ENCODE measurements at places on chromosomes 5 and 9.

- no peak for DNase-seq
Measured at GRCh38 chr5:61280205-61280604, 51.9 kb upstream of the ZSWIM6 start.

GRCh38 chr5:4928409-4928808 is 211.7 kb upstream of the ADAMTS16 start:
- no peak for DNase-seq

GRCh38 chr9:132094314-132094791 is 14.7 kb upstream of the MED27 start:
- DNase-seq, result no peak

- DNase-seq, result no peak
Measured at GRCh38 chr5:110807169-110807568, 68.4 kb downstream of the SLC25A46 start.

GRCh38 chr5:179610109-179610902 is 13.2 kb downstream of the HNRNPH1 start:
- no peak for DNase-seq

GRCh38 chr5:132943362-132944022 is 19.9 kb downstream of the AFF4 start:
- no peak for DNase-seq

DNA sequence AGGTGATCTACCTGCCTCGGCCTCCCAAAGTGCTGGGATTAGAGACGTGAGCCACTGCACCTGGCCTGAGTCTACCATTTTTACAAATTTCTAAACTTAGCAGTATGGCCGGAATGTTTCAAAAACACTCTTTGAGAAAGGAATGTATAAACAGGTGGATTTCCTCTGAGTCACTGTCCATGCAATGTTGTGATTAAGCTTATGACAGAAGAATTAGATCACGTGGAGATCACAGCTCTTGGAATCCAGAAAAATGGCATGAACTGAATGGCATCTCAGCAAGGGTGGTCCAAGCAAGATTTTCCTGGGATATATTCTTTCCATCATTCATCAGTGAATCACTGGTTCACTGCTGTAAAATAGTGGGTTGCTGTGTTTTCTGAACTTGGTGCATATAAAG is 865.0 kb downstream of the PTPRD start:
- DNase-seq, result no peak

- DNase-seq, result no peak
Measured at GRCh38 chr5:156405988-156406387, 79.0 kb downstream of the SGCD start.

DNA sequence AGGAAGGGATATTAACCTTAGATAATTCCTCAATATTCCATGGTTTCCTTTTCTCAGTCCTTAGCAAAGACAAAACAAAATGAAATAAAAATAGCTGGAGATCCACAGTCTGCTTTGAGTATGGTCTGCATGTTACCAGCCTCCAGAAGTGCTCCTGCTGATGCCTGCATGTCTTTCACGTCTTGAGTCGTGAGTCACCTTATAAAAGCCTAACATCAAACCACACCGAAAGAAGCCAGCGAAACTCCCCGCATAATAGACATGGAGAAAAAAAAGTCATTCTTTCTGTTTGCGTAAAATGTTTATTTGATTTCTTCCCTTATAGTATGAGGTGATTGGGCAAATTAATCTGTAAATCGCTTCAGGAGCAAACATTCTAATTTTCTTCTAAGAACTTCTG is 380.5 kb downstream of the SLCO4C1 start:
- DNase-seq, result no peak

DNA sequence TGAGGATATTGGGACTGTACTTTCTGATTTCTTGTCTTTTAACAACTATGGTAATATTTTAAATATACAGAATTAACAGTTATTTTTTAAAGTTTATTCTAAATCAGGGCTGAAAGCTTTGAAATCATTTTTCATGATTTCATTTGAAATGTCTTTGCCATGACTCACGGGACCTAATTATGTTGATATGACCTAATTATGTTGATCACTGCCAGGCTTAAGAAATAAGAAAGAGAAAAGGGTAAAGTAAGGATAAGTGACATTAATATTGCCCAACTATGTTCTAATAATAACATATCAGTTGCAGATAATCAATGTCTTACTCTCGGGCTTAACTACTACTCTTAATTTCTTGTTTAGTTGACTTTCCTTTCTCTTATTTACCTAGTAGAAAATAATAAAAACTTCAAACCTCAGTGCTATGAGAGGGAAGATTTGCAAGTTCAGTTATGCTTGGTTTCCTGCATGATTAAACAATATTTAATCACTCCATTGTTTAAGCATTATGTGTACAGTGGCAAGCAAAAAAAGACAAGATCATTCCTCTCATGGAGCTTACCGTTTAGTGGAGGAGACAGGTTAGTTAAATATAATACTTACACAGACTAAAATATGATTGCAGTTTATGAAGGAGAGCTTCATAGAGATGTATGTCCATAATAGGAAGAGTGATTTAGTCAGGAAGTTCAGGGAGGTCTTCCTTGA is 67.0 kb upstream of the EIF4EBP3 start:
- DNase-seq, result no peak

DNA sequence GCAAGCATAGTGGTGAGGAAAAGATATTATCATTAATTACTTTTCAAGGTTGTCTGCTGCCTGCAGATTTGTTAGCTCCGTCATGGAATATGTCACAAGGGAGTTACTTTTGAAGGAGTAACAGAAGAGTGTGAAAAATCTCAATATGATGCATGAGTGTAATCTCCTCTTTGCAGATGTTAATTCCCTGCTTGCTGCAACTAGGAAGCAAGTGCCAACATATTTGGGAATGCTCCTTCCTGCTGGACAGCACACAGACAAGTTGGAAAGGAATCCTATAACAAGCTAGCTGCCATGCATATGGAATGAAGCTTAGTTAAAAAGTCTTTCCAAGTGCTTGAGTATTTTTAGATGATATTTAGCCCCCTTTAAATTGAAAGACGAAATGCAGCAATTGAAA is 2023.6 kb upstream of the CDH6 start:
- DNase-seq, result no peak

GRCh38 chr5:135239453-135240282 is 159.4 kb downstream of the MACROH2A1 start:
- no peak for DNase-seq

- no peak for DNase-seq
Measured at GRCh38 chr9:116465576-116466270, 221.4 kb upstream of the TRIM32 start.

DNA sequence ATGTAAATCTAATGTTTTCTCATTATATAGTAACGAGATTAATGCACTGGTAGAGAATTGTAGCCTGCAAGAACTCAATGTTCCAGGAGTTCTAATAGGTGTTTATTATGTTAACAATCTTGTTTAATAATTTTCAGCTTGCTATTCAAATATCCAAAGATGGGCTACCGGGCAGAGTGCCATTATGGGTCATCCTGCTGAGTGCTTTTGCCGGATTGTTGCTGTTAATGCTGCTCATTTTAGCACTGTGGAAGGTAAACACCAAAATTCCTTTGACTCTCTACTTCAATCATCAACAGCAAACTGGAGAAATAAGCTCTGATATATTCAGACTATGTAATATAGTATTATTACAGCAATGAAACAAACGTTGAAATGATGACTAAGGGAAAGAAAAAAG is 41.9 kb upstream of the ITGA2 start:
- DNase-seq, result no peak

GRCh38 chr9:86369810-86370209 is 15.6 kb upstream of the TUT7 start:
- DNase-seq, result no peak

DNA sequence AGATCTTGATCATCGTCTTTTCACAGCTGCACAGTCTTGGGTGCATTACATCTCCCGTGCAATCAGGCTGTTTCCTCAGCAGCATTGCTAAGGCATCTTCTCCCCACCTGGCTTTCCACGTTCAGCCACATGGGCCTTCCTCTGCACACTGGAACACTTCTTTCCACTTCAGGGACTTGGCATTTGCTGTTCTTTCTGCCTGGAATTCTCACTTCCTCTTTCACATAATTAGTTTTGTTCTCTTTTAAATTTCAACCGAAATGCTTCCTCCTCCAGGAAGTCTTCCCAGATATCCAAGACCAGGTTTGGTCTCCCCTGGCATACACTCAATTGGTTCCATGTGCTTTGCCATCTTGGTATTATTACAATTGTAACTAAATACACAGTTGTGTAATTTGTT is 43.8 kb downstream of the WHRN start:
- no peak for DNase-seq

- DNase-seq, result no peak
Measured at GRCh38 chr9:99449726-99450125, 227.6 kb downstream of the SEC61B start.

GRCh38 chr9:104506565-104506964 is 2.5 kb downstream of the OR13F1 start:
- DNase-seq, result no peak

GRCh38 chr5:7877851-7878250 is 8.9 kb downstream of the MTRR start:
- DNase-seq, result no peak

- no peak for DNase-seq
Measured at GRCh38 chr5:72394688-72395087, 74.5 kb downstream of the PTCD2 start.

GRCh38 chr9:130893341-130894101 is 3.1 kb downstream of the QRFP start:
- DNase-seq, result no peak

DNA sequence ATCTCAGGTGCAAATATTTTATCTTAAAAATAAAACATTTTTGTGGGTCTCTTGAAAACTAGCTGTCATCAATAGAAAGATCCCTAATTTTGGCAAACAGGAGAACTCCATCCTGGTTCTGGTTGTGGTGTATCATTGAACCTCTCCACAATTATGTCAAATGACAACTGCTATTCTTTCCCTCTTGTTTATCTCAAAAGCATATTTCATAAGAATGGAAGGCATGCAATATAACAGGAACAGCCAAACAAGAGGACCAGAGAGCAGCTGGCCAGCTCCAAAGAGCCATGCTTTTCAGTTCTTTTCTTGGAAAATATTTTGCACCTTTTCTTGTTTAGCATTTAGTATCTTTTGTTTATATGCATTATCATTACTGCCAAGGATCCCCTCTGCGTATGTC is 125.4 kb downstream of the ADAMTS6 start:
- DNase-seq, result no peak

GRCh38 chr9:110255463-110256379 is 586 bp downstream of the TXN start:
- peak; percentile 26 for DNase-seq

DNA sequence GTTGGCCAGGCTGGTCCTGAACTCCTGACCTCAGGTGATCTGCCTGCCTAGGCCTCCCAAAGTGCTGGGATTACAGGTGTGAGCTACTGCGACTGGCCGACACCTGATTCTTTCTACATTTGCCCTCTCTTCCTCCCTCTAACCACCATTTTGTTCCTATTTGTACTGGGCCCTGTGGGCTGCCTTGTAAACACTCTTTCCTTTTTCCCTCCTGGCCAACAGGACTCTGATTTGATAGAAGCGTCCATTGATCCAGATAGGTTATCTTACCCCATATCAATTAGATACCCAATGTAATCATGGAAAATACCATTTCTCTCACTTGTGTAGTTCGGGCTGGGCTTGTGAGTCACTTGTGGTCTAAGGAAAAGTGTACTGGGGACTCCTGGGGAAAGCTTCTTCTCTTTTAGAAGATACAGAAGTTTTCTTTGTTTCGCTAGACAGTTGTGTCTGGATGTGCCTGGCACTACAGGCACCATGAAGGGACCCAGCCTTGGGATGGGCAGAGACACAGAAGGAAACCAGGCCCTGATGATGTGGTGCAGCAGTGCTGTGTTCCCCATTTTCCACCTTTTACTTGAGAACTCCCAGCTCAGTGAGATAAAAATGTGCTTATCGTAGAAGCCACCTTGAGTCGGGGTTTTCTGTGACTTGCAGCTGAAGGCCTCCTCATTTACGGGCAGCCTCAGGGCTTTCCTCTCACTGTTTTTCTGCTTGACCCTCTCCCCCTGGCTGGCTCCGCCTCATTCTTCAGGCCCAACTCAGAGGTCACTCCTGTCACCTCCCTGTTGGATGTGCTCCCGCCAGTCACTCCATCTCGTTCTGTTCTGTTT is 32.8 kb upstream of the CPEB4 start:
- DNase-seq, result no peak

- DNase-seq, result no peak
Measured at GRCh38 chr5:91670122-91670521, 287.0 kb upstream of the ARRDC3 start.

GRCh38 chr5:179716286-179716685 is 16.3 kb upstream of the MAML1 start:
- DNase-seq, result no peak

GRCh38 chr9:77954013-77954665 is 77.5 kb downstream of the GNAQ start:
- no peak for DNase-seq

- DNase-seq, result no peak
Measured at GRCh38 chr5:64295101-64295500, 129.5 kb downstream of the RNF180 start.

GRCh38 chr5:128009403-128009802 is 74.2 kb upstream of the SLC12A2 start:
- no peak for DNase-seq

- DNase-seq, result no peak
Measured at GRCh38 chr5:139760066-139761056, 35.2 kb upstream of the PSD2 start.

- peak; percentile 80 for DNase-seq
Measured at GRCh38 chr9:128920381-128921058, at the start of gene PHYHD1. TSS of gene PHYHD1 (plus strand) at chr9:128920982. CDS start at chr9:128922324, 1,342 bp downstream.

GRCh38 chr5:141508798-141509611 is 20.1 kb downstream of the PCDHGC5 start:
- no peak for DNase-seq

DNA sequence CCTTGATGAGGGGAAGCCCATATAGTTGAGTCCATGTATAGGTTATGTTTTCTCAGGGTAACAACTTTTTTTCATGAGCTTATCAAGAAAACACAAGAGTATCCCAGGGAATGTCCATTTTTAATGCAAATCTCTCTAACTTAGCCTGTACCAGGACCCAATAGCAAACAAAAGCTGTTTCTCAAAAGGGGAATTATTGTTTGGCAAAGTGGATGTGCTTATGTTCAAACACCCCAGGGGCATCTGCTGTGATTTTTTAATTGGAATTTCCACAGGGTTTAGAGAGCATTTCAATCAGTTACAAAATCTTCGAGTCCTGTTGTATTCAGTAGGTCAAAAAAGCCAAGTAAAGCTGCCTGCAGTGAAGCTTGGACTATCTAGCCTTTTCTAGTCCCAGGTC is 33.4 kb upstream of the CSNK1G3 start:
- no peak for DNase-seq

- no peak for DNase-seq
Measured at GRCh38 chr5:156505101-156505500, 178.1 kb downstream of the SGCD start.

GRCh38 chr5:41966401-41967105 is 41.5 kb downstream of the FBXO4 start:
- DNase-seq, result no peak

- no peak for DNase-seq
Measured at GRCh38 chr5:1138445-1139245, 26.8 kb upstream of the SLC12A7 start.

GRCh38 chr5:125597338-125597737 is 825.9 kb upstream of the GRAMD2B start:
- no peak for DNase-seq

GRCh38 chr5:37184748-37185364 is 64.3 kb downstream of the CPLANE1 start:
- DNase-seq, result no peak

- DNase-seq, result no peak
Measured at GRCh38 chr9:113220467-113221002, 542 bp downstream of the FKBP15 start.

Measured in globus pallidus (tissue), 1 donor.